ENCODE measurements at places on chromosomes 16 and 17. TPM values are rescaled to one million over a fixed set of nuclear protein-coding genes. Genes with fewer than 3 reads are reported as not detected.

- no peak for DNase-seq
Measured at GRCh38 chr16:55991843-55992242, 116.7 kb upstream of the CES5A start.

- DNase-seq: no peak
Measured at GRCh38 chr17:67253384-67253783, 8.4 kb upstream of the HELZ start.

DNA sequence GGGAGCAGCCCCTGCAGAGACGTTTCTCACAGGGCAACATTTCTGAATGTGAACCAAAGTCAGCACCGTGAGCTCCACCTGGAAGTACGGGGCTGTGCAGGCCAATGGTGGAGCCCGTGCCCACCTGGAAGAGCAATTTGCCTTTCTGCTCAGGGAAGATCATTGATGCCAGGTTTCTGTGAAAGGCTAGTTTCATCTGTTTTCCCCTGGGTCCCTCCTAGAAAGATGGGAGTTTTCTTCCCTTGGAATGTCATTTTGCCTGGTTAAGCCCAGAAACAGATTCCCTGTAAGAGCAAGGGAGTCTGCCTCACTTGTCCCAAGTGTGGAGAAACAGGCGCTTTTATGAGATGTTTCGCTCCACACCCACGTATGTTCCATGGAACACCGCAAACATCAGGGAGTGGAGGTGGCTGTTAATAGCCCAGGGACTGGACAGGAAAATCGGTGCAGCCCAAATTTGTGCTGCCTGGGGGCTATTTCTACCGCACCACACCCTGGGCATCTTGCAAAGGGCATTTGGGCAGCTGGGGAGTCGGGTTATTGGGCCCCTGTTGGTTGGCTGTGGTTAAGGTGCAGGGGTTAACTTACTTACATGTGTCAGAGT, 2.6 kb downstream of the SLC6A4 start:
- DNase-seq: no peak

GRCh38 chr17:50832267-50832863, 3.0 kb upstream of the WFIKKN2 start:
- DNase-seq: no peak

Gene TPSG1
- not detected for total RNA-seq

Gene MYH11
- total RNA-seq: not detected

Gene MYO15B
- total RNA-seq: 3.2 TPM
